ENCODE measurements at places on chromosomes 5 and 9.

DNA sequence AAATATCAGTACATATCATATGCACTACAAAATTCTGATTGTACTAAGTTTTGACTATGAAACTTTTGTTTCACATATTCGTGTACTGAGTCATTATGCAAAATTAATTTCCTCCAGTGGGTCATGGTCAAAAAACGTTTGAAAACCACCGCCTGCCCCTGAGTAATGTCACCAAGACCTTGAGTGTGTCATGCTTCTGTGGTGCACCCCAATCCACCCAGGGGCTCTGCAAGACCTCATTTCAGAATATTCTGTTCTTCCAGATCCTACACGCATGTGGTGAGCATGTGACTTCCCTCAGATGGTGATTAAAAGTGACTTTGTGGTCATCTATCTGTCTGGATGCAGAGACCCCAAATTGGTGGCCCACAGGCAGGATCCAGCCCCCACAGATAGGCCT lies 31.0 kb downstream of the ABLIM3 start:
- no peak for DNase-seq

- DNase-seq: no peak
These were observed 105.4 kb upstream of the PAM start for GRCh38 chr5:102649731-102650130.

DNA sequence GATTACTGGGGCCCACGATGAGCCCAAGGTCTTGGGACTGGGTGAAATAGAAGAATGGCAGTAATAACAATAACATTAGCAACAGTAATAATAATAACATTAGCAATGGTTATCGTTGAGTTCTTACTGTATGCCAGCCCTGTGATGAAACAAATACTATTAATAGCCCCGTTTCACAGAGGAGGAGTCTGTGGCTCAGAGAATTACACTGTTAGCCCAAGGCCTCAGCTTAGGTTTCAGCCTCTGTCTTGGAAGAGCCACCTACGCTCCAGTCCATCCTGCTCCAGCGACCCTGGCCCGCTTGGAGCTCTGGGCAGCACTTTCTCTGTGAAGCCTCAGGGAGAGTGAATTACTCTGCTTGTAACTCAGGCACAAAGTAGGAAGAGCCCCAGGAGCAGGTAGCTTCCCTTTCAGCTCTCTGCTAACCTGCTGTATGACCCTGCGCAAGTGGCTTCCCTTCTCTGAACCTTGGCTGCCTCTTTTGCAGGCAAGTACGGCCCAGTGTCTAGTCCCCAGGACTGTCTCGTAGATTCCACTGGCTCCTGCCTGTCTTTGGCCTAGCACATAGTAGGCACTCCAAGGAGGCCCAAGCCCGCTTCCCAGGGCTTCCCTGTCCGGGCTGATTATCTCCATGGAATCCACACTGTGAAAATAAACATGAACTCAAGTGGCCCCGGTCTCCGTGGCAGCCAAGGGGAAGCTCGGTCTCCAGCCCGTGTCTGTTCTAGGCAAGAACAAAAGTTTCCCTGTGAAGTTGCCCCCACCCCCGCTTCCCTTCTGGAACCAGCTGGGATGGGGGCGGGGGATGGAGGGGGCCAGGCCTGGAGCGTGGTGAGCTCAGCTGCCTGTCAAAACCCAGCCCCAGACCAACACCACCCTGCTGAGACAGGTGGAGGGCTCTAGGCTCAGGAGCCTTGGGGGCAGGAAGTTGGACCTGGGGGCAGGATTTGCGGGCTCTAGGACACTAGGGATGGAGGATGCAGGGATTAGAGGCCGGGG lies 26.2 kb upstream of the LMX1B start:
- no peak for DNase-seq

DNA sequence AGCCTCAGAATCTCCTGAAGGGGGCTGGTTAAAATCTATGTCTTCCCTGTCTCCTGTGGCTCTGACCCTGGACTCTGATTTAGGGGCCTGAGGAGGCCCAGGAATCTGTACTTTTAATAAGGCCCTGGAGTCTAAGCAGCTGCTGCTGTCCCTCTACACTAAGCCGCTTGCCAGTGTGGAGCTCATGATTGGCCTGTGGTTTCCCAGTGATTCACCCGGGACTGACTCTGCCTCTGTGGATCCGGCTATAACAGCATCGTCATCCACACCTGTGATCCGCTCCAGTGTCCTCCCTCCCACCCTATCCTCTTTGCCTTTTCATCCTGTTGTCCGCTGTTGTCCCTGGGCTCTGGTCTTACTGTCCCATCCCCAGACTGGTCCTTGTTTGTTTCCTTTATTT lies 3.7 kb downstream of the SLC31A2 start:
- no peak for DNase-seq

DNA sequence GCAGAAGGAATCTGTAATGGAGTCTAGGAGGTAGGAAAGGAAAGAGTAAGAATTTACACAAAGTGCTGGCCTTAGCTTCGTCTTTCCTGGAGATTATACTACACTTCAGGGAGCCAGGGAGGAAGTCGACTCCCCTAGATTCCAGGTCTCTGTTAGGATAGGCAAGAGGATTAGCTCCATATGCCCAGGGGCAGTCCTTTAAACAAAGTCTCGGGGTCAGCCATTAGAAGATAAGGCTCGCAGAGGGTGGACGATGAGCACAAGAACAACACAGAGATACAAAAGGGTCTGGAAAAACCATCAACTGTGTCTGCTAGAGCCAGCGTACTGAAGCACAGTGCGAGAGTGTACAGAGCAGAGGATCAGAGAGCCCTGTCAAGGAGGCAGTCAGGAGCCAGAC lies 344.7 kb upstream of the TNC start:
- DNase-seq: no peak

GRCh38 chr9:125293134-125293533 lies 31.5 kb downstream of the GAPVD1 start:
- no peak for DNase-seq

GRCh38 chr5:41503860-41504259 lies 6.5 kb downstream of the PLCXD3 start:
- no peak for DNase-seq

GRCh38 chr5:170860818-170861666 lies 776 bp upstream of the RANBP17 start:
- DNase-seq: no peak

DNA sequence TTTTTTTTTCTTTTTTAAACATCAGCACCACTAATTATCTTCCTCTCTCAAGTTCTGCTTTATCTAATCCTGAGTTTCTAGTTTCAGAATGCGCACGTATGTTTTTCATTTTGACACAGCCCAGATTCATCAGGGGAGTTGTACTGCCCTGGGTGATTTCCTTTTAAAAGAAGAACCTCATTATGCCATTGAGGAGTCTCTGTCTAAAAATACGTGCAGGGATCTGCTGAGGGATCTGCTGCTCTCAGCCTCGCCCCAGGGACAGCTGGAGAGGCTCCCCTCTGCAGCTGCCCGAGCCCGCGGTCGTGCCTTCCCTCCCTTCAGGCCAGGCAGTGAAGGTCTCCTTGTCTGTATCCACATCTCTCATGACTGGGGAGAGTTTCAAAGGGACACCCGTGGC lies 273.1 kb downstream of the ARHGEF28 start:
- no peak for DNase-seq

Measured in HuH-7.5 (cell line).